ENCODE measurements at places on chromosomes 1 and 21. TPM values are rescaled to one million over a fixed set of nuclear protein-coding genes. Genes with fewer than 3 reads are reported as not detected.

The VWA5B1 gene
- total RNA-seq: not detected

The KCND3 gene
- under 0.01 TPM for total RNA-seq

The MPL gene
- 0.11 TPM for total RNA-seq

The CASQ2 gene
- total RNA-seq: 0.54 TPM

The ST6GALNAC3 gene
- 42.8 TPM for total RNA-seq

The NUDT4B gene
- total RNA-seq: 9.4 TPM

The DMRTA2 gene
- not detected for total RNA-seq

The PTGS2 gene
- 47.6 TPM for total RNA-seq

The ERICH3 gene
- total RNA-seq: not detected

The LINGO4 gene
- not detected for total RNA-seq

The LCE2A gene
- total RNA-seq: 0.79 TPM

The S100A7 gene
- total RNA-seq: not detected

The UMODL1 gene
- total RNA-seq: not detected

The GPR3 gene
- 0.11 TPM for total RNA-seq

The CPTP gene
- total RNA-seq: 28.3 TPM

The LYPD8 gene
- 0.22 TPM for total RNA-seq

The OR2L8 gene
- total RNA-seq: 0.39 TPM

The SZRD1 gene
- total RNA-seq: 47.1 TPM

The AJAP1 gene
- under 0.01 TPM for total RNA-seq

The KRTAP19-1 gene
- not detected for total RNA-seq

The SYTL1 gene
- total RNA-seq: 165 TPM

The KRTAP13-2 gene
- not detected for total RNA-seq

The CLCA1 gene
- total RNA-seq: not detected

The XCL1 gene
- total RNA-seq: not detected
